OCI-M1 (cell line): ENCODE measurements at places on chromosomes 6 and 20.

GRCh38 chr6:118709859-118710350 is 58.5 kb upstream of the CEP85L start:
- DNase-seq = peak; percentile 81

GRCh38 chr20:24379484-24379927 is 89.9 kb upstream of the SYNDIG1 start:
- DNase-seq = no peak

GRCh38 chr6:66245231-66245630 is 538.2 kb upstream of the EYS start:
- no peak for DNase-seq

GRCh38 chr6:167980911-167981580 is 16.4 kb upstream of the KIF25 start:
- DNase-seq = no peak

GRCh38 chr6:157272866-157273755 is 50.2 kb downstream of the TMEM242 start:
- no peak for DNase-seq

DNA sequence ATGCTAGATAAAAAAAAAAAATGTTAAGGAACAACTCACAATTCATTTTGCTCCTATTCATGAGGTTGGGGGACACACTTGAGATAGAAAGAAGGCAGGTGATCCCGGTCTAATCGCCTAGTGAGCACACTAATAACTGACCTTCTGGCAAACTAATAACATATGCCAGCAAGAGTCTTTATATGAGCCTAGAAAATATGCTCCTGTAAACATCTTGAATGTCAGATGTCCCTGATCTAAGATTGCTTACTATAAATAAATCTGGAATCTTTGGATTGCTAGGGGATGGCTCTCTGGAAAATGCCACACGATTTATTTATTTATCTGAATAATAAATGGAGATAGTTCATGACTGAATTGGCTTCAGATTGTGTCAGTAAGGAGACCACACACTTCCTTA is 821.9 kb downstream of the GRIK2 start:
- no peak for DNase-seq

GRCh38 chr6:37704923-37705238 is 7.2 kb upstream of the MDGA1 start:
- no peak for DNase-seq

DNA sequence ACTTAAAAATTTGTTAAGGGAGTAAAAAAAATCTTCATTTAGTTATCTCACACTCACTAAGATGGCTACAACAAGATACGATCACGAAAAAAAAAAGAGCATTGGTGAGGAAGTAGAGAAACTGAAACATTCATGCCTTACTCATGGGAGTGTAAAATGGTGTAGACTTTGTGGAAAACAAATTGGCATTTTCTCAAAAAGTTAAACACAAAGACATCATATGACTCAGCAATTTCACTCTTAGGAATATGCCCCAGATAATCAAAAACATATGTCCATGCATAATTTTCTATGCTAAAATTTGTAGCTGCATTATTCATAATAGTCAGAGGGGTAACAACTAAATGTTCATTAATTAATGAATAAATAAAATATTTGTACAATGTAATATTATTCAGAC is 120.9 kb upstream of the IRAK1BP1 start:
- DNase-seq = peak; percentile 32

- DNase-seq = no peak
Measured at GRCh38 chr6:20582586-20583443, 48.6 kb downstream of the CDKAL1 start.

DNA sequence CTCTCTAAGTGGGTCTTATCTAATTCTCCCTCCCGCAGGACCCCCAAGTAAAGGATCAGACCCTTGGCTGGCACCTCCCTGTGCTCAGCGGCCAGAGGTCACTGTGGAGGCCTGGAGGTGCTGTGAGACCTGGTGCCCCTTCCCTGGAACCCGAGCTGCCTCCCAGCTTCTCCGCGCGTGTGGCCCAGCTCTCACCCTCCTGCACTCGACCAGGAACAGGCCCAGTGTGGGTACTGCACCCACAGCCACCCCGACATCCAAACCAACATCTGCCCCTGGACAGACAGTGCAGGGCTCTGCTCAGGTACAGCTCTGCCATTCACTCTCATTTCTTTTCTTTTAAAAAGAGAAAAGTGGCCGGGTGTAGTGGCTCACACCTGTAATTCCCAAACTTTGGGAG is 42.4 kb downstream of the TMEM242 start:
- DNase-seq = no peak

DNA sequence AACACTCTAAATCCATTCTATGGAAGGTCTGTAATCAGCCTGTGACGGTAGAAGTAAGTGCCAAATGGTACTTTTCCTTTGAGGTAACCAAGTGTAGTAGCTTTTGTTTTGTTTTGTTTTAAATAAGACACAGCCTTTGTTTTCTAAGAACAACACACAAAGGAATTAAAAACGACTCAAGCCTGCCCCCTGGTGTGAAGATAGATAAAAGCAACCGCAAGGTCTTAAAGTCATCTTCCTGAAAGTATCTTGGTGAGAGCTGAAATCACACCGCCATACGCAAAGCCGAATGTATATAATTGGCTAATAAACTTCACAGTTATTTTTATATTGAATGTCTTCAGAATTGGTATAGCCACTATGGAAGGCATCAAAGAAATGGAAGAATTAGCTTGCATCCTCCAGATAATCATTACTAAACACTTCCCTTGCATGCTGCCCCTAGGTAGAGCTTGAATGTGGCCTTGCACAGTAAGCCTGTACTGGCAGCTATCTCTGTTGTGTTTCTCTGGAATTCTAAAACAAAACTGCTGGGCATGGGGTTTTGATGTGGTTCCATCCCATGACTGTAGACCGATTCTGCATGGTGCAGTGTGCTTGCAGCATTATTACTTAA is 95.6 kb downstream of the LAMP5 start:
- peak; percentile 85 for DNase-seq

DNA sequence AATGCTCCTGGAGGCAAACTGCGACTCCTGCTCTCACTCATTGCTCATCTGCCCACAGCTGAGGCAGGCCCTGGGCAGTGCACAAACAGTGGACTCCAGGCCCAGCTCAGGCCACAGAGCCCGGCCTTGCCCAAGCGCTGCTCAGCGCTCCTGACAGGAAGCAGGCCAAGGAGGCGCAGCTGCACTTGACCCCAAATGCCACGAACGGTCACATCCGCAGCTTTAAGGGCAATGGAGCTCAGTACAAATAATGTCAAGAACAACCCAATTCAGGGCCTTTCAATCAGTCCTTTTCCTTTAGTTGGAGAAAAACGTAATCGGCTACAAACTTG is 33.8 kb downstream of the RRBP1 start:
- no peak for DNase-seq

GRCh38 chr6:154488802-154489437 is 21.6 kb downstream of the CNKSR3 start:
- DNase-seq = no peak

DNA sequence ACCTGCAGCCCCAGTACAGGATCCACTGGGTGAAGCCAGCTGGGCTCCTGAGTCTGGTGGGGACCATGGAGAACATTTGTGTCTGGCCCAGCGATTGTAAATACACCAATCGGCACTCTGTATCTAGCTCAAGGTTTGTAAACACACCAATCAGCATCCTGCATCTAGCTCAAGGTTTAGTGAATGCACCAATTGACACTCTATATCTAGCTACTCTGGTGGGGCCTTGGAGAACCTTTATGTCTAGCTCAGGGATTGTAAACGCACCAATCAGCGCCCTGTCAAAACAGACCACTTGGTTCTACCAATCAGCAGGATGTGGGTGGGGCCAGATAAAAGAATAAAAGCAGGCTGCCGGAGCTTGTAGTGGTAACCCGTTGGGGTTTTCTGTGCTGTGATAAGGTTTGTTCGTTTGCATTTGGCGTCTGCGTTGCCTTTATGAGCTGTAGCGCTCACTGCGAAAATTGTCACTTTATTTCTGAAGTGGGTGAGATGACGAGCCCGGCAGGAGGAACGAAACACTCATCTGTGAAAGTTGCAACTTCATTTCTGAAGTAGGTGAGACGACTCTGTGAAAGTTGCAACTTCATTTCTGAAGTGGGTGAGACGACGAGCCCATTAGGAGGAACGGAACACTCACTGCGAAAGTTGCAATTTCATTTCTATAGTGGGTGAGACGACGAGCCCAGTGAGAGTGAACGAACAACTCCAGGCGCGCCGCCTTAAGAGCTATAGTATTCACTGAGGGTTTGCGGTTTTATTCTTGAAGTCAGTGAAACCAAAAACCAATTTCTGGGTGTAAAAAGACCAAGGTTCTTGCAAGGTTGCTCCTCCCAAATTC is 31.1 kb downstream of the SERPINB6 start:
- peak; percentile 78 for DNase-seq

- no peak for DNase-seq
Measured at GRCh38 chr6:71608646-71609045, 277.7 kb upstream of the RIMS1 start.

DNA sequence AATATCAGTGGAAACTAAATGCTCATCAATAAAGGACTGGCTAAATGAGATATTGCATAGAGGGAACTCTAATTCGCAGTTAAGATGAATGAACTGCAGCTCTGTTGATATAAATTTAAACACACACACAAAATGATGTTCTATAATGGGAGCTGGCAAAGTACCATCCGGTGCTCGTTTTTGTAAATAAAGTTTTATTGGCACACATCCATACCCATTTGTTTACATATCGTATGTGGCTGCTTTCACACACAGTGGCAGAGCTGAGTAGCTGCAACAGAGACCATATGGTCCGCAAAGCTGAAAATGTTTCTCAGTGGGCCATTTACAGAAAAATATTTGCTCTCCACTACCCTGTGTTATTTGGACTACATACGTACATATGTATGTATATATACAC is 120.7 kb downstream of the EDN3 start:
- no peak for DNase-seq

- DNase-seq = peak; percentile 82
Measured at GRCh38 chr6:166907373-166907841, 48.9 kb downstream of the RNASET2 start.

- DNase-seq = no peak
Measured at GRCh38 chr20:53995949-53996348, 74.4 kb downstream of the BCAS1 start.

DNA sequence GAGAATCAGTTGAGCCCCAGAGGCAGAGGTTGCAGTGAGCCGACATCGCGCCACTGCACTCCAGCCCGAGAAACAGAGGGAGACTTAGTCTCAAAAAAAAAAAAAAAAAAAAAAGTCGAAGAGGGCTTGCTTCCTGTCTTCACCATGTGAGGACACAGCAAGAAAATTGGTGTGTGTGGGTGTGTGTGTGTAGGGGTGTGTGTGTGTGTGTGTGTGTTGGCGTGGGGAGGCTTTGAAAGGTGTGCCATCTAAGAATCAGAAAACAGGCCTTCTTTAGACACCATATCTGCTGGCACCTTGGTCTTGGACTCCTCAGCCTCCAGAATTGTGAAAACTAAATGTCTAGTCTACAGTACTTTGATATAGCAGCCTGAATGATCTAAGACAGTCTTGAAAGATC is 6.9 kb upstream of the RBPJL start:
- no peak for DNase-seq

DNA sequence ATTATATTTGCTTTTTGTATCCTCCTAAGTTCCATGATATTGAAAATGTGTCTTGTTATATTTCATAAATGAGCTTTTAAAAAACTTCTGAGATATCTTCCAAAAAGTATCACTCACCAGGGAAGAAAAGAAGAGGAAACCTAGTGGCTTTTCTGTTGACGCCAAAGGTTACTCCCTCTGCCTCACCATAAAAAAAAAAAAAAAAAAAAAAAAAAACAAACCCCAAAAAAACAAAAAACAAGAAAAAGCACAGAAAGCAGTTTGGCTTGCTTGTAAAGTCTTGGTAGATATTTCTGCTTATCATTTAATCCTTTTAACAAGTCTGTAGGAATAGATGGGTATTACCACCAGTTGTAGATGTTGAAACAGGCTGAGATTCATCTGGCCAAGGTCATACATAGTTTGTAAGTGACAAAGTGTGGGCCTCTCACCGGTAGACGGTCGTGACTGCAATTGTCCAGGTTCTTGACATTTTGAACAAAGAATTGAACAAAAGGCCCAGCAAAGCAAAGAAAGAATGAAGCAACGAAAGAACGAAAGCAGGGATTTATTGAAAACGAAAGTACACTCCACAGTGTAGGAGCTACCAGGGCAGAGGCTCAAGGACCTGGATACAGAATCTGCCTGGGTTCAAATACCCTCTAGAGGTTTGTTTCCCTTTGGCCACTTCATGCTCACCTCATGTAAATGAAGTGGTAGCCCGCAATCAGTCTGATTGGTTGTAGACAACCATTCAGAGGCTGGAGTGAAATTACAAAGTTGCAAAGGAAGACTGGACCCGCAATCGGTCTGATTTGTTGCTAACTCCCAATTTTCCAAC is 11.6 kb upstream of the ELOVL5 start:
- DNase-seq = peak; percentile 77

GRCh38 chr6:827431-827830 is 134.5 kb upstream of the EXOC2 start:
- DNase-seq = no peak

GRCh38 chr6:22019857-22020256 is 277.0 kb downstream of the PRL start:
- no peak for DNase-seq

DNA sequence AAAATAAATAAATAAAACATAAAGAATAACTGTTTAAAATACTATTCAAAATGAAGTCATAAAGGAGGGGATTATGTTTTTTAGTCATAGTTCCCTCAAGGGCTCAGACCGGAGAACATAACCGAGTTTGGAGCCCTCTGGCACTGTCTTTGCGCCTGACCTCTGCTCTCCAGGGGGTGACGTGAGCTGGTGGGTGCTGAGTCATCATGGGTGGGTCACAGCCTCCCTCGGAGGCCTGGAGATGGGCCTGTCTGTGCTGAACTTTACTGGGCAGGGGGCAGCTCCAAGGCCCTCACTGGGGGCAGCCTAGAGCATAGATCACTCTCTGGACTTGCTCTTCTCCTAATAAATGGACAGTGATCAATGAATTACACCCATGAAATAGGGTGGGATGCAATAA is 3.1 kb upstream of the MAVS start:
- DNase-seq = no peak

GRCh38 chr6:113363866-113364265 is 493.3 kb upstream of the MARCKS start:
- no peak for DNase-seq

DNA sequence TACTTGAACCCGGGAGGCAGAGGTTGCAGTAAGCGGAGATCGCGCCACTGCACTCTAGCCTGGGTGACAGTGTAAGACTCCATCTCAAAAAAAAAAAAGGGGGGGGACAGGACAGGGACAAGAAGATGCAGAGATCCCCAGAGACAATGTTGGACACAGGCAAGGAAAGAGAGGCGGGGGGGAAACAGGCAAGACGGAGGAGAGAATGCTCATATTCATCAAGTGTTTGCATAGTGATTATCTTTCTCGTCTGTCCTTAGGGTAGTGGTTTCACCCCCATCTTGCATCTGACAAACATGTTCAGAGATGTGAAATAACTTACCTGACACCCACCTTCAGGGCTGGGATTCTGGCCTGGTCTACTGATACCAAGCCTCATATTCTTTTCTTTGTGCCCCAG is 29.0 kb downstream of the CHMP4B start:
- no peak for DNase-seq

- DNase-seq = no peak
Measured at GRCh38 chr6:85459224-85459901, 9.5 kb downstream of the NT5E start.
